ENCODE measurements at places on chromosomes 11 and 22.

DNA sequence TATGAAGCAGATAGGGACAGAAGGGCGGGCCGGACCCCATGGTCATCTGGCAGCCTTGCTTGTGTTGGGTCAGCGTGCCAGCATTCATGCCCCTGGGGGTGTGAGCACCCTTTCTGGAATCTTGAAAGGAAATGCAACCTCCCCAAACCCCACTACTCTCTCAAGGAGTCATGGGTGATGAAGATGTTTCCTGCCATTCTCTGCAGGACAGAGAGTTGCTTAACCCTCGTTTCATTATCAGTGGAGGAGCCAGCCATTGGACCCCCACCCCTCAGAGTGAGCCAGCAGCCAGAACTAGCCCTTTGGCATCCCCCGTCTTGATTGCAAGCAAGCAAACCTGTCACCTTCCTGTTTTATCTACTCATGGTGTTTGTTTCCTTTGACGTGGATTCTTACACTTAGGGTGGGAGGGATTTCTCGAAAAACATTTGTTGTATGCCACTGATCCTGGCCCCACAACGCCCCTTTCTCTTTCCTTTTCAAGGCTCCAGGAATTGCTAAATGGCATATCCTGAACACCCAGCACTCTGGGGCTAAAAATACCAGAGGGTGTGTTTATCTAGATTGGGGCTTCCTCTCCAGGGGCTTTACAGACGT is 258.3 kb downstream of the ETS1 start:
- DNase-seq, result no peak

GRCh38 chr11:2443406-2443805 is 908 bp downstream of the TRPM5 start:
- no peak for DNase-seq

DNA sequence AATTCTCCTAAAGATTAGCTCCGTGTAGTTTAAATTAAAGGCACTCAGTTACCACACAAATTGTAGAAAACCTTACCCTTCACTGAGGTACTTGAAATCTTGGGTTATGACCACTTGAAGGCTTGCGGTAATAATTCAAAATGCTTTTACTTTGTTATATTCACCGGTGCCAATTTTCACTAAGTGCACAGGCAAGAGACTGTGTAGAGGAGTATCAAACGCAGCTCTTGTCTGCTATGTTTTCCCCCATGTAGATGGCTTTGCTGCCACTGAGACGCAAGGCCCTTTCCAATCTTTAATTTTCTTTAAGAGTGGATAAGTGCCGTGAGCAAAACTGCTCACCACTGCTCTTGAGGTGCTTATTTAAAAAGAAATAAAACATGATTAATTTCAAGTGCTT is 155.8 kb downstream of the CADM1 start:
- no peak for DNase-seq

DNA sequence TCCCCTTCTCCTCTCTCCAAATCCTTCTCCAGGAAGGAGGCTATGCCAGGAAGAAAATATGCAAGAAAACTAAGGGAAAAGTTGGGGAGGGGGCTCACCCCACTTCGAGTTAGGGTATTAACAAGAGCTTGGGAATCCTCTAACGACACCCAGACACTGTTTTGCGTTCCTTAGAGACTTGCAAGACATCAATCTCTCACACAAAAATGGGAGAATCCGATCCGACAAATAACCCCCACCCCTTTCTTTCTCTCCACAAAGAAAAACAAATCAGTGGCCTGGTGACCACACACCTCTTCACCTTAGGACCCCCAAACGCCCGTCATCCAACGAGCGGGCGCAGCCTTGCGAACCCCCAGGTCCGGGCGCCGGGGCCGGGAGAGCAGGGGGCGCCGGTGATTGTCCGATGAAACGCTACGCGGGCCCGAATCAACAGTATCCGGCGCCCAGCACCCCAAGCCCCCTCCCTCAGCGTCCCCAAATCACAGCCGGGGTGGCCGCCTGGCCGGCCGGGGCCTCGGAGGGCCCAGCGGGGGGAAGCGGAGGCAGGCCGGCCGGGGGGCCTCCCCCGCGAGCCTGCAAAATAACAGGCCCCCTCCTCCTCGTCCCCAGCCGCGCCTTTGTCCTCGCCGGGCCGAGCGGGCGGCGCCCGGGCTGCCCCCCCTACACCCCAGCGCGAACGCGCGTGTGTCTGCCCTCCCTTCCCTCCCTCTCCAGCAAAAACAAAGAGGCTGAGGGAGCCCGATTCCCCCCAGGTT is 690 bp downstream of the CSNK1E start:
- peak; percentile 41 for DNase-seq

DNA sequence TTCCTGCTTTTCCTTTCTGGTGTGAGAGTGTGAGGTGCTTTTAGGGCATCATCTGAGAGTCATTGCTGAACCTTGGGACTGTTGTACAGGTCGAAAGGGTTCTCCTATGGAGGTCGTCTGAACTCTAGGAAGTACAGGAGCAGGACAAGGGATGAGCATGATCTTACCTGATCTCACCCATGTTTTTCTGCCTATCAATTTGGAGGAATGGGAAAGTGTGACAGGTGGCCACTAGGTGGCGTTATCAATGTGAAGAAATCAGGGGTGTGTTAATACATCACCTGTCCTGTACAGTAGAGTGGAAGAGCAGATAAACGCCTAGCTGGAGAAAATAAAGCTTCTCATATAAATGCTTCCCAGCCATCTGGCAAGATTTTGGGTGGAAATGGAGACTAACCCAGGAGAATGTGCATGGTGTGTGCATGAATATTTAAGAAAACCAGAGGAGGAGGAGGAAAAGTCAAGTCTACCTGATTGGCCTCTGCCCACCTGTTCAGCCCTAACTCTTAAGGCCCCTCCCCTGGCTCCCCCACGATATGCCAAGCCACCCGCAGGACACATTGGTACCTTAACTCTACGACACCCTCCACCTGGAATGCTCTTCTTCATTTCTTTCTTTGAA is 72.0 kb upstream of the NARS2 start:
- DNase-seq, result peak; percentile 15

GRCh38 chr11:96708219-96708878 is 318.5 kb downstream of the JRKL start:
- no peak for DNase-seq

DNA sequence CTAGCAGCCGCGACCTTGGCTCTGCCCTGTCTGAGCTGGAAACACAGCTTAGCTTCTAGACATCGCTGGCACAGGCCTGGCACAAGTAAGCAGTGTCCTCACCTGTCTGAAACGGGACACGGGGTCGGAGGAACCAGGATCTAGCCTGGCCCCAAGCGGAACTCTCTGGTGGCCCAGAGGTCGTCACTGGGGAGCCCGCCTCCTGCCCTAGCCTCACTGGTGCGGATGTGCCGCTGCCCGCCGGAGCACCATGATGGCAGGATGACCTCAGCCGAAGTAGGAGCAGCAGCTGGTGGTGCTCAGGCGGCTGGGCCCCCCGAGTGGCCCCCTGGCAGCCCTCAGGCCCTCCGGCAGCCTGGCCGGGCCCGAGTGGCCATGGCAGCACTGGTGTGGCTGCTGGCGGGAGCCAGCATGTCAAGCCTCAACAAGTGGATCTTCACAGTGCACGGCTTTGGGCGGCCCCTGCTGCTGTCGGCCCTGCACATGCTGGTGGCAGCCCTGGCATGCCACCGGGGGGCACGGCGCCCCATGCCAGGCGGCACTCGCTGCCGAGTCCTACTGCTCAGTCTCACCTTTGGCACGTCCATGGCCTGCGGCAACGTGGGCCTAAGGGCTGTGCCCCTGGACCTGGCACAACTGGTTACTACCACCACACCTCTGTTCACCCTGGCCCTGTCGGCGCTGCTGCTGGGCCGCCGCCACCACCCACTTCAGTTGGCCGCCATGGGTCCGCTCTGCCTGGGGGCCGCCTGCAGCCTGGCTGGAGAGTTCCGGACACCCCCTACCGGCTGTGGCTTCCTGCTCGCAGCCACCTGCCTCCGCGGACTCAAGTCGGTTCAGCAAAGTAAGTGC is 871 bp downstream of the SLC35E4 start:
- no peak for DNase-seq

GRCh38 chr11:29449281-29450074 is 567.4 kb downstream of the KCNA4 start:
- no peak for DNase-seq

DNA sequence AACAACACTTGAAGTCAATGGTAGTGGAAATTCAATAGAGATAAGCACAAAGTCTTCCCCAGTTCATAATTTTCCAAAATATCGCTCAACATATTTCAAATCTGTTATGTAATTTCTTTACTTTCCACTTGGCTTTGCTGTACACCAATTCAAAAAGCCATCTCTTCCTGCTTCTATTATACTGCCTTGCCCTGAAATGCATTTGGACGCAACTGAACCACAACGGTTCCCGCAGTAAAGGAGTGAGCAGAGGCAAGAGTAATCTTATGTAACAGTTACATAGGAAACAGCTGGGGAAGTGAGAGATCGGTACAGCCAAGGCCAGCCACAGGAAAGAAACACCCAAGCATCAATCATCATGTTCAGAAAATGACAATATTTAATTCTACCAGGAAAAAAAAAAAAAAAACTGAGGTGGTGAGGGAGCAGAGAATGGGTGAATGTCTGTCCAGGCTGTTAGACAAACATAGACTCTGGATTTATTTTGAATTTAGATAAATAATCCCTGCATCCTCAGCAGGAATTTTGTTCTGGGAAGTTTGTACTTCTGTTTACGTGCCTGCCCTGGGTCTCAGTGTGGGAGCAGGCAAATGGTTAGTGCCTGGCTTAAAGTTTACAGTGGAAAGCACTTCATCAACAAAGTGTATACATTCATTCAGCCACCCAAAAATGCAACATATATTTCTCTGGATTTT is 392.2 kb downstream of the ETS1 start:
- no peak for DNase-seq

- no peak for DNase-seq
Observed at GRCh38 chr11:10777393-10777793, 26.3 kb downstream of the CTR9 start.

- DNase-seq, result no peak
Observed at GRCh38 chr22:36828815-36829214, 12.0 kb upstream of the PVALB start.

DNA sequence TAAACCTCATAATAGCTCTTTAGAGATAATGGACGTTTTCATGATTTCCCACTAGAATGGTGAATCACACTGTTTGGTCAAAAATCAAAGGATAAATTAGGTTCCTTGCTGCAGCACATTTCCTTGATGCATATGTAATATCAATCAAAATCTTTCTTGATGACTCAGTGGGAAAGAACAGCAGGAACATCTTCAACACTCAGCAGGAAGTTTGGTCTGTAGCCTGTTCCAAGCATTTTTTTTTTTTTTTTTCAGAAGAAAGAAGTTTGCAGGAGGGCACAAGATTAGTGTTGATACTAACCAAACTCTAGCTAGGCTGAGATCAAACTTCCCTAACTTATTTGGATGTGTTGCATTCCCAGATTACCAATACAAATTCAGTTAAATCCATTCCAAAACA is 1529.8 kb downstream of the FAM181B start:
- no peak for DNase-seq

GRCh38 chr22:45952151-45952550 is 24.8 kb downstream of the WNT7B start:
- no peak for DNase-seq

DNA sequence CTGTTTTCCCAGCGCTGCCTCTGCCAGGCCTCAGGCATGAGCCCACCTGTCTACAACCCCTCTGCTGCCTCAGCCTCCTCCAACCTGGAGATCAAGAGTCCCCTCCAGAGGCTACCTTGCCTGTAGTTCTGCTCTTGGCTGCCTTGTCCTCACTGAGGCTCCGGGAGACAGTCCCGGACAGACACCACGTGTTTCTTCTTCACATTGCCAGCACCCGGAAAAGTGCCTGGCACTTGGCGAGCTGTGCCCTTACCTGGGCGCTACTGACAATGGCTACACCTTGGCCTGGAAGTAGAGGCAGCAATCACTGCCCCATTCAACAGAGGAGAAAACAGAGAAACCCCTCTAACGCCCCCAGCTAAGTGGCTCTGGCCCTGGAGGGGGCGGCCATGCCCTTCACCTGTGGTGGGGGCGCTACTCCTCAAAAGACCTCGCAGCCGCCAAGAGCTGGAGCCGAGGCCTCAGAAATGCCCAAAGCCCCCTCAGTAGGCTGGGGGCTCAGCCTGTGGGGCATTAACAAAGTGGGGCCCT is 3.0 kb upstream of the NAP1L4 start:
- no peak for DNase-seq

DNA sequence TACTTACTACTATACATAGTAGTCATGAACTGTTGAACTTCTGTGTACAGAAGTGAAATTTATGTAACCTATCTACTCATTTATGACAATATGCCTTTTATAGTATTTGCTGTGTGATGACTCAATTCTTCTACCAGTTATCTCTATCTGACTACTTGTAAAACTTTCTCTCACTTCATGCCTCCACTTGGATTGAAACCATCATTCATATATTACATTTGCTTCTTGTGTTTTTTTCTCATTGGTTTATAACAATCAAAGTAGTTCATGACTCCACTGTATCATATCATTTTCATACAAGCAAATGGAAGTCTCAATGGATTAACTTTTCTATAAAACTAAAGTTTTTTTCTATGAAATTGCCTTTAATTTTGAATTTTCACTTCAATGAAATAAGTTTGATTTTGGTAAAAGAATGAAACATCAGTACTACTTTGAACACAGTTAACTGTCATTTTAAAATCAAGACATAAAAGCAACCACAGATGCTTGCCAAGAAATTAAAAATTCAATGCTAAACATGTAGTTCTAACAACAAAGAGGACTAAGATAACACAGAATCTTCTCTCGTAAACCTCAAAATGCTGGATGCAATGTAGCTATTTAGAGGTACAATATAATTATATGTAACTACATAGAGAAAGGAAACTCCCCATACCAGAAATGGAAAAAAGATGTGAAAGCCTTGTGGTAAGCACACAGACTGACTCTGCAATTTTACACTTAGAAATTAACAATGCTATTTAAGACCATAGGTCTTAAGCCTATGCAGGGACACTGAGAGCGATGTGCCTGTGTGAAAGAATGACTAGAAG is 27.6 kb upstream of the EXPH5 start:
- no peak for DNase-seq

DNA sequence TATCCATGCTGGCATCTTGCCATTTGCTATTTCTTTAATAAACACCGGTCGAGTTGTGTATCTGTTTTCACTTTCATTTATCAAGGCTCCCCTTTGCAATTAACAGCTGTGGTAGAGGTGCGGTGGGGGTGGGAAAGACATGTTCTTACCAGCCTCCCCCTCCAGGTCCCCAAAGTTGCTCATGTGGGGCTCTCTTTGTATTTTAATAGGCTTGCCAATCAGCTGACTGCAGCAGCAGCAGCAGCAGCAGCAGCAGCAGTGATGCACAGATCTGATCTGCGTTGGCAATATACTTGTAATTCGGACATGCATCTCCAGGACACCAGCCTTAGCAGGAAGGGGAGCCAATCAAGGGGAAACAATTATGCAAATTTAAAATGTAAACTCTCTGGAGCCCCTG is 40.3 kb upstream of the E2F8 start:
- no peak for DNase-seq

GRCh38 chr11:12560362-12560761 is 113.9 kb upstream of the TEAD1 start:
- DNase-seq, result no peak

- DNase-seq, result no peak
Observed at GRCh38 chr11:111990381-111990780, 34.8 kb upstream of the DLAT start.

GRCh38 chr11:111209543-111210355 is 35.8 kb upstream of the POU2AF2 start:
- DNase-seq, result no peak

Data from stimulated activated CD4-positive, alpha-beta T cell treated with anti-CD3 and anti-CD28 coated beads, TNF-alpha, amount 100 ng/mL, for 4 hours (primary cell).